ENCODE measurements at places on chromosomes 1 and 21.

DNA sequence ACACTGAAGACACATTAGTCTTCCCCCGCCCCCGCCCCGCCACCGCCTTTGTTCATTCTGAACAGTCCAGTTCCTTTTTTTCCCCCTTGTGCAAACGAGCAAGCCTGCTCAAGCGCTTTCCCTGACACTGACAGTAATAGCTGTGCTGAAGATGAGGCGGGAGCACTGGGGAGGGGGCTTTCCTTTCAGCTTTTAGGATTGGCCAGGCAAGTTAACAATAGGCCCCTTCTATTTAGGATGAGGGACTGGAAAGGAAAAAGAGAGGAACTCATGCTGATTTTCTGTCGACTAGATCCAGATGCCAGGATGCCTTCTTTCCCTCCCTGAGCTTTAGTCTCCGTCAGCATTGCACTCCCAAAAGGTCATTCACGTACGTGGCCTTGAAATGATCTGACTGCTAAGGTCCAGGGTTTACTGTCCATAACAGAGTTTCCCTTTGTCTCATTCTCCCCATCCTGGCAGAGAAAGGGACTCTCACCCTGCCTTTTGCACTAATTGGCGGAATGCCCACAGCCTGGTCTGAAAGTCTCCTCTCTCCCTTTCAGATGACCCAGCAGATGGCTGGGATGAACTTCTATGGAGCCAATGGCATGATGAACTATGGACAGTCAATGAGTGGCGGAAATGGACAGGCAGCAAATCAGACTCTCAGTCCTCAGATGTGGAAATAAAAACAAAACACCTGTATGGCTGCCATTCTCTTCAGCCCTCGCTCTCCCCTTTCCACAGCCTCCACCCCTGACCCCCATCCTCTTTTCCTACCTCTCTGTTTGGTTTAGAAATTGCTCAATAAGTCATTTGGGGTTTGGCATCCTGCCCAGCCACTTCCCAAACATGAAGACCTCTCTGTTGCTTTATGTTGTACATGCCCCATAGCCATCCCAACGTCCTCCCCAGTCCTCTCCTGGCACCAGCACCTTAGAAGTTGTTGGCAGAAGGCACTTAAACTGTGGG, 28.6 kb upstream of the ZFP69B start:
- DNase-seq = peak; percentile 67
- H3K27ac ChIP-seq = no peak overlapping the region
- H3K36me3 ChIP-seq = no peaks in the 10 kb centered on the region
- no peak overlapping the region for H3K4me3 ChIP-seq
- H3K27me3 ChIP-seq = no peaks in the 10 kb centered on the region

DNA sequence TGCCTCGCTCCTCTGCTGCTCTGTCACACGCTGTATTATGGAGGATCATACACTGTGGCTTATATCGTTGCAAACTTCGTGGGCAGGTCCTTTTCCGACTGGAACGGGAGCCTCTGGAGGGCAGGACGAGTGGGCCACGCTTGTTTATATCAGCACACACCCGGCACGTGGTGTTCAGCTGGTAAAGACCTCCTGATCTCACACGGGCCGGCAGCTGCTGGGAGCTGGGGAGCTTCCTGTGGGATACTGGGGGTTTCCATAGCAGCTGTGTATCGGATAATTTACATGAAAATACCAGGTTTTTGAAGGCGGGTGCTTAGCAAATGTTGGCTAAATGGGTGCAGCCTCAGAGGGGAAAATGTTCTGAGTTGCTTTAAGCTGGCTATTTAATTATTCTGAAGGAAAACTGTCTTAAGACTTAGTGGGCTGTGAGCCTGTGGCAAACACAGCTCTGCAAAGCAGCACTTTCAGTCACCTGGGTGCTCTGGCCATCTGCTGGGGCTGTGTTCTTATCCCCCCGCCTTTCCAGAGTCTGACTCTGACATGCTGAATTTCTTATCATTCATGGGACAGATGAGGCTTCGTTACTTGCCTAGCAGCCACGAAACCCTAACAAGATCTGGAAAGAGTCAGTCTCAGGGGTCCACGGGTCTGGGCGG, 103.6 kb upstream of the GCLM start:
- no peak overlapping the region for H3K4me3 ChIP-seq
- H3K36me3 ChIP-seq = no peaks in the 10 kb centered on the region
- H3K27me3 ChIP-seq = peaks cover 6% of the 10 kb centered on the region
- no peak overlapping the region for H3K27ac ChIP-seq
- peaks cover 12% of the 10 kb centered on the region for H3K4me1 ChIP-seq

DNA sequence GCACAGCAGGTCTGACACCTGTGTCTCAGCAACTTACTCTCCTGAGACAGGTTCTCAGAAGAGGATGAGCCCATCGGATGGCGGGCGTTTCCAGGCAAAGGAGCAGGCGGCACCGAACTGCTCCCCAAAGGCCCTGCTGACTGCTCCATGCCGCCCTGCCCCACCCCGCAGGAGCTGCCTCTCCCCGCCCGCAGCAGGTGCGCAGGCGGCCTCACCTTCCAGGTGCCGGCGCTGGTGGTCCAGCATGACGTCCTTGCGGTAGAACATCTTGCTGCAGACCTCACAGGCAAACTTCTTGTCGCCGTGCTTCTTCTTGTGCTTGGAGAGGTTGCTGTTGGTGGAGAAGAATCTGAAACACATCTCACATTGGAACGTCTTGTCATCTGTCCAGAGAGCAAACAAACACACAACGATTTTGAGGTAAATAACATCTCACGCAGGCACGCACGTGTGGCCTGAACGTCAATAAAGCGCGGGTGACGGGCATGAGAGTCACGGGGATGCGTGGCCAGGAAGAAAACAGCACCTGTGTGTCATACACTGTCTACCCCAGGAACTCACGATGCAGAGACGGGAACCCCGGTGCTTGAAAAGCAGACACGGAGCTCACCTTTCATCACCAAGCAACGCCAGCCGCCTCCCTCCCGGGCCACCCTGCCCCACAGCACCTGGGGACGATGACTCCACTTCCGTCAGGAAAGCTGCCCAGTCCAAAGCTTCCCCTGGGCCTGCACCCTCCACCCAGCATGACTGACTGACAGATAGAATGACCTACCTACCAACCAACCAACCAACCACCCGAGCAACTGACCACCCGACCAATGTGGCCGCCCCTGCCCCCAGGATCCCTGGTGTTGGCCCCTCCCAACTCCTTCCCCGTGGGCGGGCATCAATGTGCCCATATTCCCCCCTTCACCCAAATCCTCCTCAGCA, 50.9 kb downstream of the PRDM15 start:
- H3K4me3 ChIP-seq = no peak overlapping the region
- H3K4me1 ChIP-seq = no peaks in the 10 kb centered on the region
- no peaks in the 10 kb centered on the region for H3K27me3 ChIP-seq

- no peak overlapping the region for H3K4me3 ChIP-seq
- H3K4me1 ChIP-seq = peaks cover 15% of the 10 kb centered on the region
- no peak for DNase-seq
Observed at GRCh38 chr1:201113451-201114244, 1.4 kb upstream of the CACNA1S start.

DNA sequence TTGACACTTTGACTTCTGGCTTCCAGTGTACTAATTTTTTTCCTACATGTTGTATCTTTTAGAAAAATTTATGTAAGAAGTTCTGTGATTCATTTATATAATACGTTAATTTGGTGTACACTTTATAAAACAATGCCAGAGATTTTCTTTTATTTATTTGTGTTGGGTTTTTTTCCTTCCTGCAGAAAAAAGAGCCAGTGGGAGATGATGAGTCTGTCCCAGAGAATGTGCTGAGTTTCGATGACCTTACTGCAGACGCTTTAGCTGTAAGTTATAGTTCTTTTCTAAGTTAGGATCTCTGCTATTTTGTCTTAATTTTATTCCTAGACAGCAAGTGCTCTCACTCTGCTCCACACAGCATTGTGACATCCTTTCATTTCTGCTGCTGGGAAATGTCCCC, 14.4 kb downstream of the SARS1 start:
- no peaks in the 10 kb centered on the region for H3K36me3 ChIP-seq
- DNase-seq = no peak

DNA sequence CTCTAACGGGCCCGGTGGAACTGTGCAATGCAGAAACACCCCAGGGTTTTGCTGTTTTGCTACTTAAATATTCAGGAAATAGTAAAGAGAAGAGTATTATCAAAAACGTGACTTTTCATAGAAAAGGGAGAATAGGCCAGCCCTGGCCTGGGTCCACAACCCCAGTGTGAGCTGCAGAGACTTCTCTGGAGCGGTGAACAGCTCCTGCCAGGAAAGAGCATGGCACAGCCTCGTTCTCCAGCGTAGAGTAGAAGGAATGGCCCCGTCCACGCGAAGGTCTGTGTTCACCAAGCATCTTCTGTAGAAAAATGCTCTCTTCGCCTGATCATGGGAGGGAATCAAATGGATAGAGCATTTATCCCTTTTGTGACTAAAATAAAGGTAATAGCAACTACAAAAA, 51.4 kb downstream of the PDE9A start:
- H3K4me1 ChIP-seq = no peaks in the 10 kb centered on the region
- no peak overlapping the region for H3K4me3 ChIP-seq
- no peak for DNase-seq
- no peak overlapping the region for H3K27ac ChIP-seq
- no peaks in the 10 kb centered on the region for H3K27me3 ChIP-seq

- H3K4me1 ChIP-seq = peaks cover 12% of the 10 kb centered on the region
- no peak overlapping the region for H3K27ac ChIP-seq
- H3K36me3 ChIP-seq = no peaks in the 10 kb centered on the region
- peaks cover 7% of the 10 kb centered on the region for H3K27me3 ChIP-seq
Observed at GRCh38 chr1:5995871-5996630, 3.8 kb upstream of the NPHP4 start.

DNA sequence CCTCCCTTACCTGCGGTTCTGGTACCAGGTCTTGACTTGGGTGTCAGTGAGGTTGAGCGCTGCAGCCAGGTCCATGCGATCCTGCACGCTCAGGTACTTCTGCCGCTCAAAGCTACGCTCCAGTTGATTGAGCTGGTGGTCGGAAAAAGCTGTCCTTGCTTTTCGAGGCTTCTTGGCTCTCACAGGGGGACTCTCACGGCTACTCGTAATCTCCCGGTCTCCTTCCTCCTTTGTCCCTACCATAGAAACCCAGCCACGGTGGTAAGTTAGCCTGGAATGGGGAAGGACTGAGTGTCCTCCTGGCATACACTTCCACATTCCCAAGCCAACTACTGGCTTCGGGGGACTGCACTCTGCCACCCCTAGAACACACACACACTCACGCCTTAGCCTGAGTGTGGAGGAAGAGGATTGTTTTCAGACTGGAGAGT, 2.6 kb downstream of the BARHL2 start:
- DNase-seq = peak; percentile 57
- no peak overlapping the region for H3K27ac ChIP-seq
- no peaks in the 10 kb centered on the region for H3K36me3 ChIP-seq
- H3K4me1 ChIP-seq = peaks cover 14% of the 10 kb centered on the region
- no peak overlapping the region for H3K4me3 ChIP-seq

GRCh38 chr1:147892731-147893214, 9.8 kb upstream of the GJA8 start:
- H3K36me3 ChIP-seq = no peaks in the 10 kb centered on the region
- no peak overlapping the region for H3K27ac ChIP-seq
- H3K4me1 ChIP-seq = peaks cover 15% of the 10 kb centered on the region
- no peak overlapping the region for H3K4me3 ChIP-seq
- H3K27me3 ChIP-seq = no peaks in the 10 kb centered on the region
- DNase-seq = peak; percentile 63

DNA sequence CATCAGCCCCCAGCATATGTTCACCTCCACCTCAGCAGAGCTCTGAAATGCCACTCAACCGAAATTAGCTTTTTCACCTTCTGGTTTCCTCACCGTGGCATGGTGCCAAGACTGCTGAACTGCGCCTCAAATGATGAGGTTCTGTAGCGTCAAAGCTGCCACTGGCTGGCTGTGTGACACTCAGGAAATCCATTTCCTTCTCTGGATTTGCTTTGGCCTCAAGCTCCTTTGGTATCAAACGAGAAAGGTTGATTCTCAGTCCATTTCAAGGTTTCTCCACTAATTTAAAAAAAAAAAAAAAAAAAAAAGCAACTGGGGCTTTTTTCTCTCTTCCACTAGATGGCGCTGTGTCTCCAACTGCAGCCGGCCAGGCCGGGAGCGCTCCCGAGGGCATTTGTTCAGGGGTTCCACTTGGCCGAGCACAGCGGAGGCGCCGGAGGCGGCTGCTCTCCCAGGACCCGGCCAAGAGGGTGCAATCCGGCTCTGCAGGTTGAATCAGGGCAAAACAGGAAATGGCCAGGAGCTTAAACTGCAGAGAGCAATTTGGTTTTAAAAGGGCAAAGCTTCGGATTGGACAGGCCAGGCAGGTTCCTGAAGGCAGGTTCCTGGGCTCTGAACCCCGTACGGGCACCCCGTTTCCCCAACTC, 26.5 kb upstream of the PLA2G2C start:
- no peaks in the 10 kb centered on the region for H3K36me3 ChIP-seq
- H3K4me3 ChIP-seq = no peak overlapping the region
- no peak overlapping the region for H3K27ac ChIP-seq

DNA sequence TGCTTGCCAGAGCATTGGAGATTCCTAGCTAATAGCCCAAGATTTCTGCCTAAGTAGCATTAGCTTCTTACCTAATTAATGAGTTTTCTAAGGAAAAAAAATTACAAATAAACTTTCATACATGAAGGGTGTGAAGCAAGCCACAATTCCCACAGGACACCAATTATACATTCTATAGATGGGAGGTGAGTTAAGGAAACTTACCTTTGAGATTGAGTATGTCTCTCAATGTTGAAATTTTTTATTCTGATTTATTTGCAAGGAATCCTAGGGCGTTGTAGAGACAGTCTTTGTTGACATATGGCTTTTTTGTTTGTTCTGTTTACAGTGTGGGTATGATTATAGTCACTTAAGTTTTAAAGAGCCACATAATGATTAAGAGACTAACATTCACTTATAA, 313.0 kb downstream of the RYR2 start:
- no peak overlapping the region for H3K4me3 ChIP-seq
- no peak for DNase-seq
- H3K4me1 ChIP-seq = no peaks in the 10 kb centered on the region
- H3K36me3 ChIP-seq = no peaks in the 10 kb centered on the region

DNA sequence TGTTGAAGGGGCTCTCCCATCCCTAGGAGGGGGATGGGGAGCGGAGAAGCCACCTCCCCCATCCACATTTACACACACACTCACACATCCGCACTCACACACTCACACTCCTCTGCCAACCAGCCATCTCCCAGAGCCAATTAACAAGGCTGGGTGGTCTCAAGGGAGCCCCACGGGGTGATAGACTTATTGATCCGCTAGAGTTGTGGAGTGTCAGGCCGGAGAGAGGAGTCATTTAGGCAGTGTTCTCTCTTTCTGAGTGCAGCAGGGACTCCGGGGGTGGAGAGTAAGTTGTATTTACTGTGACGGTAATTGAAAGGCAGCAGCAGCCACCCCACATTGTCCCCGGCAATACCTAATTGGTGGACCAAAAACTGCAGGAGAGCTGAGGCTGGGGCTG, 61.6 kb downstream of the KLHDC7A start:
- DNase-seq = peak; percentile 73
- H3K4me3 ChIP-seq = peak overlapping the region; percentile 42
- H3K4me1 ChIP-seq = peaks cover 37% of the 10 kb centered on the region
- no peaks in the 10 kb centered on the region for H3K36me3 ChIP-seq
- no peaks in the 10 kb centered on the region for H3K27me3 ChIP-seq
- H3K27ac ChIP-seq = peak overlapping the region; percentile 70

- no peak for DNase-seq
- H3K4me1 ChIP-seq = no peaks in the 10 kb centered on the region
- H3K27ac ChIP-seq = no peak overlapping the region
Observed at GRCh38 chr1:210099921-210100320, 132.7 kb upstream of the SERTAD4 start.

GRCh38 chr1:100502052-100502792, 35.7 kb upstream of the GPR88 start:
- no peak for DNase-seq
- no peaks in the 10 kb centered on the region for H3K4me1 ChIP-seq
- H3K36me3 ChIP-seq = peaks cover 20% of the 10 kb centered on the region
- H3K27me3 ChIP-seq = no peaks in the 10 kb centered on the region

Measured in neural progenitor cell (in vitro differentiated cells).